ENCODE measurements at places on chromosomes 3 and 15.
A peak's percentile ranks its signal among the peaks of the same experiment; 100 is the strongest.

DNA sequence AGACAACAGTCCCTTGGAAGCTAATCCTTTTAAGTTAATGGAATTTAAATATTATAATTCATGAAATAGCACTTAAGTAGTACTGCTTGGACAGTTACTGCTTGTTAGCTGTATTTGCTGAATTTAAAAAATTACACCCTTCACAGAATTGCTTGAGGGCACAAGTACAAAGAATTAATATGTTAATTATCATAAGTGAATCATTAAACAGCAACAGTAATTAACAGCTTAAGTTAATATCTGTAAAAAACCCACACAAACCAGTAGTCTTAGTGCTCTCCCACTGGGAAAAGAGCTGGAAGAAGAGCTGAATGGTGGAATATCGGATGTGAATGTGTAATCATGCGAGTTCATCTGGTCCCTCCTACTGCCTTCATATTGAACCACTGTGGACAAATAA, 232.0 kb downstream of the CD47 start:
- no peak for DNase-seq

DNA sequence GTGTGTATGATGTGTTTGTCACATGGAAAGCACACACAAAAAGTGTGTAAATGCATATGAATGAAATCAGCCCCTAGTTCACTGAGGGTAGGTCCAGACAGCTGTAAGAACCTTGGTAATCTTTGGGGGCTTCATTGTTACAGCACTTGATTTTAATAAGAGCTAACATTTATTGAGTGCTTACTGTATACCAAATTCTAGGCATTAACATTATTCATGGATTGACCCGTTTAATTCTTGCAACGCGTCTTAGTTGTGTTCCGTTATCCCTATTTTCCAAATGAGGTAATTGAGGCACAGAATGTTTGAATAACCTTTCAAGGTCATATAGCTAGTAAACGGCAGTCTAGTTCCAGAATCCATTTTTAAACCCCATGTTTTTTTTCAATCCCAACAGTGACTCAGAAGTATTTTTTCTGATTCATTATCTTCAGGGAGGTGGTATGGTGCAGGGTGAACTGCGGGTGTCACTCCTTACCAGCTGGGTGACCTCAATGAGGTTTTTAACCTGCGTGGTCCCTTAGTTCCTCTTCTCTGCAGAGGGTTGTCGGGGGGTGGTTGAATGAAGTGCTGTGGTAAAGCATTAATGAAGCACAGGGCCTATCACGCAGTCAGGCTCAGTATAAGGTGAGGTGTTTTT, 14.2 kb downstream of the RAB8B start:
- DNase-seq = no peak

GRCh38 chr3:114974387-114974786, 172.7 kb downstream of the ZBTB20 start:
- DNase-seq = no peak

- no peak for DNase-seq
Observed at GRCh38 chr15:63069616-63070090, 27.1 kb downstream of the TPM1 start.

GRCh38 chr15:45948181-45948621, 313.4 kb downstream of the SQOR start:
- DNase-seq = no peak

- peak; percentile 81 for DNase-seq
Observed at GRCh38 chr3:10437995-10438901, 67.1 kb downstream of the ATP2B2 start.

GRCh38 chr3:168884353-168884903, 779.1 kb downstream of the MECOM start:
- peak; percentile 72 for DNase-seq

- no peak for DNase-seq
Observed at GRCh38 chr3:111200027-111200426, 128.4 kb downstream of the NECTIN3 start.

GRCh38 chr3:53941950-53942349, 50.3 kb upstream of the SELENOK start:
- no peak for DNase-seq

DNA sequence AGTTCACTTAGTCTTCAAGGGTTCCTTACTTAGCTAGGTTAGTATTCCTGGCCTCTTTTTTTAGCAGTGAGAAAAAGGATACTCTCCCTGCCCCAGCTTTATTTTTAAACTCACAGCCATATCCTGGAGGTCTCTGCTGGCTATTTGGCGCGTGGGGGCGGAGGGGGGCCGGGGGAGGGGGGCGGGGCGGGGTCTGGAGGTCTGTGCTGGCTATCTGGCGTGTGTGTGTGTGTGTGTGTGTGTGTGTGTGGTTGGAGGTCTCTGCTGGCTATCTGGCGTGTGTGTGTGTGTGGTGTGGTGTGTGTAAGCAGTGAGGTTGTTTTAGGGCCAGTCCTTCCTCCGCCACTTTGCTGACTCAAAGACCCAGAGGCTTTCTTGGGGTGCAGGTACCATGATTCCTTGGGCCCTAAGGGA, 579 bp upstream of the PLAAT1 start:
- no peak for DNase-seq

- DNase-seq = no peak
Observed at GRCh38 chr3:22245811-22246583, 495.0 kb upstream of the ZNF385D start.

- no peak for DNase-seq
Observed at GRCh38 chr3:127220497-127220896, 27.6 kb downstream of the PRR23E start.

DNA sequence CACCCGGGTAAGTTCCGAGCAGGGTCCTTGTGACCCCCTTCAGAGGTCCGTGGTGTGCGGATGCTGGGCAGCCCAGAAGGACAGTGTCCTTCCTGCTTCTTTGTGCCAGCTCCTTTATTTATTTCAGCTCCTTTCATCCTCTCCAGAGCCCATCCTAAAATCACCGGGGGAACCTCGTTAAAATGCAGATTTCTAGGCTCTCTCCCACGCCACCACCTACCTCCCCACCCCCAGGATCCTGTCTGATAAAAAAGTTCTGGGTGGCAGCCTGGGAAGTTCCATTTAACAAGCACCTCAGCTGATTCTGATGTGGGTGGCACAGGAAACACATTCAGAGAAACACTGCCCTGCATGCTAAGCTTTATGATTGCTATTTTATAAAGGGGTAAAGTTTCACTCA, 12.5 kb upstream of the IGF1R start:
- no peak for DNase-seq

GRCh38 chr15:92163641-92164040, 230.0 kb upstream of the ST8SIA2 start:
- no peak for DNase-seq

- DNase-seq = no peak
Observed at GRCh38 chr15:35305031-35305550, 220.0 kb upstream of the NANOGP8 start.

GRCh38 chr15:52317688-52318087, 22.1 kb upstream of the MYO5C start:
- DNase-seq = no peak

DNA sequence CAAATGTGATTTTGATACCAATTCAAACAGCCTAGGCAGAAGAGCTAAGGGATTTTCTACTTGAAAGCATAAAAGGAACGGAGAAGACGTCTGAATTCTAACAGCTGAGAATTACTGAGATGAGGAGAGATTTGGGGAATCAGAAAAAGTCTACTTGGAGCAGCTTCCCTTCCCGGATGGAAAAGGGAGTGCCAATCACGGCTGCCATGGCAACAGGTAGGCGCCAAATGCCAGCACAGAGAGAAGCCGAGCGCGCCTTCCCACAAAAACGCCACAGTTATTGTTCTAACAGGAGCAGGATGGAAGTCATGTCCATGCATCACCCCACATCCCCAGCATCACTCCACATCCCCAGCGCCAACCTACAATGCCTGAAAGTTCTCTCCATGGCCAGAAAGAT, 63.5 kb upstream of the PRR20G start:
- DNase-seq = no peak

- no peak for DNase-seq
Observed at GRCh38 chr3:151871639-151872468, 1.6 kb upstream of the SUCNR1 start.

GRCh38 chr3:9402410-9403228, 5.2 kb downstream of the SETD5 start:
- DNase-seq = no peak

- no peak for DNase-seq
Observed at GRCh38 chr3:5220193-5220592, 32.7 kb downstream of the EDEM1 start.

- no peak for DNase-seq
Observed at GRCh38 chr3:82636177-82636576, 874.7 kb upstream of the GBE1 start.

DNA sequence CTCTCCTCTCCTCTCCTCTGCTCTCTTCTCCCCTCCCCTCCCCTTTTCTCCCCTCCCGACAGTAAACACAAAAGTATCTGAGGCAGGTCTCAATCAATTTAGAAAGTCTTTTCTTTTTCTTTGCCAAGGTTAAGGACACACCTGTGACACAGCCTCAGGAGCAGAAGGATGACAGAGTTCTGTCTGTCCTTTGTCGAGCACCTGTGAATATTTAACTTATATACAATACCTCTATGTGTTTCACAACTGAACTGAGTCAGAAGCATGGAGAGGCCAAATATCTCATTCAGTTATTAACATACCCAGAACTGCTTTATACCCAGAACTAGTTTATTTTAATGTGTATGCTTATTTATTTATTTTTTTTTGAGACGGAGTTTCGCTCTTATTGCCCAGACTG, 81.1 kb upstream of the ROBO1 start:
- DNase-seq = no peak

DNA sequence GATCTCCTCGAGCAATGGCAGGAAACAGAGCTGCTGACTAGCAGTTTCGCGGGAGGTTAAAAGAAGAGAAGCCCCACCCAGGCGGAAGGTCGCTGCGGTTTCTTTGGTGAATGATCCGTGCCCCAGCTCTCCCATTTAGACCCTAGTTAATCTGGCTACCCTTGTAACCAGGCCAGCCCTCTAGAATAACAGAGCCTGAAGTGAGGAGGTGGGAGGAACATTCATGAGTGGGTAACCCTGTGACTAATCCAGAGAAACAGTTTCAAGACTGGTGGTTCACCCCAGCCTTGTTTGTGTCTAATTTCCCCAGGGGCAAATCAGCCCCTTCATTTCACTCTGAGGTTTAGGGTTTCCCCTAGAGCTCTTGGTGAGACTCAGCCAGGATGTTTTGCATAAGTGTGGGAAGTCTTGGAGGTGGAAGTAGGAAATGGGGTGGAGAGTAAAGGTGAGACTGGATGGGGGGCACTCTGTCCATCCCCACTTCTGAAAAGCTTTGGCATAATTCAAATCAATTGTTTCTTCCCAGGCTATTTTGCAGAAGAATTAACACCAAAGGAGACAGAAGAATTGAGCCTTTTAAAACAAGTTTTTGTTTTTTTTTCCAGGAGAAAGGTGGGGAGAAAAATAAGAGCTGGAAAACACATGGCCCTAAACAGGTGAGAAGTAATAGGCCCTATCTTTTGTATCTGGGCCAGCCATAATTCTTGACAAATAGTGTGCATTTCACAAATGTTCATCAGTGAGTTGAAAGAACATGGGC, 303.1 kb downstream of the RPLP1 start:
- peak; percentile 65 for DNase-seq

DNA sequence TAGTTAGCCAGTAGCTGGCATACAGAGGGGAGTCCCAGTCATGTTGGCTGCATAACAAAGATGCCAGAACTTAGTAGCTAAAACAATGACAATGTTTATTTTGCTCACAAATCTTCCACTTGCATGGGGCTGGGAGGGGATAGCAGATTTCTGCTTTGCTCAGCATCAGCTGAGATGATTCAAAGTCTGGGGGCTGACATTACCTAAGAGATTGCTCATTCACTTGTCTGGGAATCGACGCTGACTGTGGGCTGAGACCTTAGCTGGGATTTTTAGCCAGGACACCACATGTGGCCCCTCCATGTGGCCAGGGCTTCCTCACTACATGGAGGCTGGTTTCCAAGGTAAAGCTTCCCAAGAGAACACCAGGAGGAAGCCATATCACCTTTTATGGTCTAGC, 12.7 kb upstream of the CFAP100 start:
- no peak for DNase-seq

DNA sequence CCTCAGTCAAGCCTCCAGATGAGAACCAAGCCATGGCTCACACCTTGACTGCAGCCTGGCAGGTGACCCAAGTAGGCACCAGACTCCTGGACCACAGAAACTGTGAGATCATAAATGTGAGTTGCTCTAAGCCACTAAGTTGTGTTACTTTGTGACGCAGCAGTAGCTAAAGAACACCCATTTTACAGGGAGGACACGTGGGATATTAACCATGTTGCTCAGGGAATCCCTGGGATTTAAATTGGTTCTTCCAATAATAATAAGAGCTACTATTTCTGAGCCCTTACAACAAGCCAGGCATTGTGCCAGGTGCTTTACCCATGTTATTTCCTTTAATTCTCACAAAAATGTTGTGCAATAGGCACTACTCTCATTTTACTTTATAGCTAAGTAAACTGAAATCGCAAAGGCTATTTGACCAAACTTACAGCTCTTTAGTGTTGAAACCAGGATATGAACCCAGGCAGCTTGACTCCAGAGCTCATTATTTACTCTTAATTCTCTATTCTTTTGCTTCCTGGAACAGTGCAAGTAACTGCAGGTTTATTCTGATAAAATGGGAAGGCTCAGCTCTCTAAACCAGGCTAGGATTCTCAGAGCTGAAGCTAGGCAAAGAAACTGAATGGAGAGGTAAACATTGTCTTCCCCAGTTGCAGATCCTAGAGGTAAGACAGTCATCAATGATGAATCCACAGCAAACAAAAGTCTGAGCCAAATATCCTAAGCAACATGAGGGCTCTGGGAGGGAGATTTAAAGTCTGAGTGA, 294.4 kb downstream of the KBTBD8 start:
- DNase-seq = peak; percentile 4

DNA sequence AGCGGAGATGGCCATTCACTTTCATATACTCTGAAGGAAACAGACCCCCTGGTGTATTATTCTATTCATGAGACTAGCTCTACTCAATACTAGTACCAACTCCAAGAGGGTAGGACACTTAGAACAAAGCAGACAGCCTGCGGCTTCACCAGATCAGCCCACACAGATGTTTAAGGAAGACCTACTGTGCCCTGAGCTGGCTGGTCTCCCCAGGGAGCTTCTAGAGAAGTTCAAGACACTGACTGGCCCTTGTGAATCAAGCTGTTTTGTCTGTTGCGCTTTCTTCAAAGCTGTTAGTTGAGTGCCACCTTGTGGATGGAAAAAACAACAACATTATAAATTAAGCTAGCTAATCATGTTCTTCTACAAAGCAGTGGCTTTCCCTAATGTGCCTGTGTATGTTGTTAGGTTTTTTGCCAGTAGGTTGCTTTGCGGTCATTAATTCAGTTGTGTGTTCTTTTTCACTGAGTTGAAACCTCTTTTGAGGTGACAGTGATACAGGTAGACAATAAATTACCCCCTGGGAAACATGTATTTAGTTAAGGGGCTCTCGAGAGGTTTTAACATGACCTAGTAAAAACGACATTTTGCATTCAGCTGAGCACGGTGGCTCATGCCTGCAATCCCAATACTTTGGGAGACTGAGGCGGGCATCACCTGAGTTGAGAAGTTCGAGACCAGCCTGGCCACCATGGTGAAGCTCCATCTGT, 64.2 kb upstream of the MYZAP start:
- peak; percentile 80 for DNase-seq

Data from skeletal muscle cell (primary cell).